ENCODE measurements at places on chromosomes 2 and 18.
A peak's percentile ranks its signal among the peaks of the same experiment; 100 is the strongest.

DNA sequence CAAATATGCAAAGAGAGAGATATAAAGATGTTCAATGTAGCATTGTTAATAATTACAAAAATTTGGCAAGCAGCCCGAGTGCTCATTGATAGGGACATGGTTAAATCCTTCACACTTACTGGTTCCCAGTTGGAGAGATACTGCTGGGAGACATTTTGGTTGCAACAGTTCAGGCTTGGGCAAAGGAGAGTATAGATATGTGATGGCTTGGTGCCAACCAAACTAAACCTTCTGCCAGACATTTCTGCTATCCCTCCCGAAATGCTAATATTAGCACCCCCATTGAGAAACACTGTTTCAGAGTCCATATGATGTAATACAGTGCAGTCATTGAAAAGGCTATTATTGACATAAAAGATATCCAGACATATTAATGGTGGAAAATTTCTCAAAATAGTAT is 11.5 kb downstream of the GEN1 start:
- DNase-seq: no peak

DNA sequence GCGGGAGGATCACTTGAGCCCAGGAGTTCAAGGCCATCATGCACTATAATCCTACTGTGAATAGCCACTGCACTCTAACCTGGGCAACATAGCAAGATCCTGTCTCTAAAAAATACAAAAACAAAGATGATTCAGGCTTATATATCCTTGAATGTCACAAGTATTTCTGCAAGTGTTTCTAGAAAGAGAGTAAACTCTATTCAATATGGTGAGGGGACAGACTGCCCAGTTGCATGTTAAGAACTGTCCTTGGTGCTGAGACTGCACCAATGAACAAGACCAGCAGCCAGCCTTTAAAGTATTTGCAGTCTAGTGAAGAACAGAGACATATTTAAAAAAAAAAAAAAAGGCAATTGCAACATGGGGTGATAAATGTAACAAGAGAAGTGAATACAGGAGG is 16.4 kb downstream of the MAP3K19 start:
- DNase-seq: peak; percentile 40

DNA sequence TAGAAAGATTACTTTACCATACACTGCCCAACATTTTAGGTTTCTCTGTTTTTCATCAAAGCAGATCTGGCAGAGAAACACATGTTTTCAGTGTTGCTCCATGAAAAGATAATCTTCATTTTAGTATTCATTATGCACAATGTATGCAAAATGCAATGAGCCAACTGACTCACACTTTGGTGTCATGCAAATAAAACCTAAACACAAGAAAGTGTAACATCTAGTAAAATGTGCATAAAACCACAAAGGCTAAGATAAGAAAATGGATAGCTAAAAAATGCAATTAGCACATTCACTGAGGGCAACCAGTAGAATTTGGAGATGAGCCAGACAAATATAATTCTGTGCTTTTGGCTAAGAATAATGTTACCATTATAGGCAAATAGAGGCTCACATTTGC is 203.5 kb upstream of the UBE2E3 start:
- DNase-seq: no peak

DNA sequence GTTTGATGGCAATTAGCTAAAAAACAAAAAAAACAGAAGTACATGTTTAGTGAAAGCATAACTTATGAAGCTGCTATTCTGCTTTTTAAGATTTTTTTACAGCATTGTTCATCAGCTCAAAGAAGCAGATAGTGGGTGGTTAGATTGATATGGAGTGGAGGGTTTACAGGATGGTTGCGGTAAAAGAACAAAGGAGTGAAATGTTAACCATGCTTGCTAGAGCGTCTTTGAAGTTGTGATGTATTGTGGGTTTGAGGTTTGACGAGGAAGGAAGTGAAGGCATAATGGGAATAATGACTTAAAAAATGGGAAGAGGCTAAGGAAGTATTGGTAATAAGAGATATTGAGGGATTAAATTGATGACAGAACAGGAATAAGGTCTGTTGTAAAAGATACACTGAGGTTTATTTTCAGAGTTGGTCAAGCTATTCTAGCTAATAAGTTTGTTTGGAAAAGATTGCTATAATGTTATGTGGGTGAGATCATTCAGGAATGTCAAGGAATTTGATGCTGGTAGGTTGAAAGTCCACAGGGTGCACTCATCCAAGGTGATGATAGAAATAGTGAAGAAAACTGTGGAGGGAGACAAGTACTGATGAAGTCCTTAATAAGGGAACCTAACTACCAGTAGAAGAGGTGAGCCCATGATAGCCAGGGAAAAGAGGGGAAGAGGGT is 14.6 kb downstream of the SPOPL start:
- DNase-seq: no peak

DNA sequence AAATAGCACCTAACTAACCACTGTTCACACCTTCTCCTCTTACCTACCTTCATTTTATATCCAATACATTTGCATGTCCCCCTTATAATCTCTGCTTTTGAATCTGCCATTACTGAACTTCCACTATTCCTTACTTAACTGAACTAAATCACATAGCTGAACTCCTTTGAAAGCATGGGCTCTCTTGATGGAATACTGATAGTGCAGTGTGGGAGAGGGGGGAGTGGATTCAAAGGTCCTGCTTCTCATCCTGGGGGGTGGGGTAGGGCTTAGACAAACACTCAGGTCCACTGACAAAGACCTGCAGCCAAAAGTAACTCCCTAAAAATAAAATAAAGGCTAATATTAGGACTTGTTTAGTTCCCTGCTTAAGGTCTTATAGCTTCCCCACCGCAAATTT is 8.6 kb downstream of the MCEE start:
- DNase-seq: no peak

- no peak for DNase-seq
Observed at GRCh38 chr2:209391776-209392401, 32.0 kb upstream of the MAP2 start.

- no peak for DNase-seq
Observed at GRCh38 chr2:177531706-177532105, 139.1 kb downstream of the AGPS start.

DNA sequence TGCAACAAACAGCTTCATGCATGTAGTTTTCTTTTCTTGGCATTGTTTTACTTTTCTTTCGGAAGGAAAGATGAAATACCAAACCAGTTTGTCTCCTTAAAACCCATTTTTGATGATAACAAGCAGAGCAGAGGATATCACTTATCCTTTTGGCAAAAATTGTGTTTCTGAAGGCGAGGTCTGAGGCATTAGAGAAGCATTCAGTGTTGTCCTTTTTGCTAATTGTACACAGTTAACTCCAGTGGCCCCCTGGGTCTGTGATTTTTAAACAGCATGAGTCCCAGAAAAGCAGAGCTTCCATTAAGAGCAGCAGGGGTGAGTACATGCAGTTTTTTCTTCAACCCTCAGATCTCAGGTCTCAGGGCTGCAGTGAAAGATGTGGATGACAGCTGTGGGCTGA is 41.3 kb downstream of the TTC39C start:
- DNase-seq: no peak

- no peak for DNase-seq
Observed at GRCh38 chr2:109448946-109449788, 164.6 kb downstream of the SEPTIN10 start.

DNA sequence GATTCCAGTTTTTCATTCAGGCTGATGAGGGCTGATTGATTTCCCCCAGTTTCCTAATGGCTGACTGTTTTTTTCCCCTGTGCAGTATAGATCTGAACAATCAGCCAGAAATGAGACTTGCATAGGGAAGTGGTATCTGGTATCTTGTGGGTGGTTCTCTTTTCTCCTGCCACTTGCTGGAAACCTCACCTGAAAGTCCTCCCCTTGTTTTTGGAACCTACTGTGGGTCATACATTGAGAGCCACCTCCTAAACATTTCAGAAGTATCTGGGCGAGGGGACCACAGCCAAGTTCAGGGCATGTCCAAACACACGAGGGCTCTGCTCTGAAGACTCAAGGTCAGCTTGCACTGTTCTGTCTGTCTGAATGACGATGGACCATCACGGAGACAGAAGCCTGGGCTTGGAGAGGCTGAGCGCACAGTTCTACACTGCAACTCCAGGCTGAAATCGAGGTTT is 19.3 kb downstream of the ALPK2 start:
- peak; percentile 33 for DNase-seq

GRCh38 chr2:54374591-54375364 is 81.3 kb upstream of the SPTBN1 start:
- no peak for DNase-seq

DNA sequence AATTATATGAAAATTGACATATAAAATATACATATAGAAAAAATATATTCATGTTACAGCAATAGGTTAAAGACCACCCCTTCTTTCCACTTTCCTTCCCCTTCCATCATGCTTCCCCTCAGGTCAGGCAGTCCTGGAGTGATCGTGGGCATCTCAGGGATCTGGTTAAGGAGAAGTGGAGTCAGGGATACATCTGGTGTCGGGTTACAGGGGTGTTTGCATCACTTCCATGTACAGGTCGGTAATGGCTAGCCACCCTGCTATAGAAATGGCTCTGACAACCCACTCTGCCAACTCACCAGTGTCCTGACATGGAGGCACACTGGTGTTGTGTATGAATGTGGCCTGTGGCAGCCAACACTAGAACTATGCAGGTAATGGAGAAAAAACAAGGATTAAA is 36.3 kb upstream of the LGALSL start:
- DNase-seq: no peak

- no peak for DNase-seq
Observed at GRCh38 chr2:238102865-238103264, 2.7 kb downstream of the ESPNL start.

DNA sequence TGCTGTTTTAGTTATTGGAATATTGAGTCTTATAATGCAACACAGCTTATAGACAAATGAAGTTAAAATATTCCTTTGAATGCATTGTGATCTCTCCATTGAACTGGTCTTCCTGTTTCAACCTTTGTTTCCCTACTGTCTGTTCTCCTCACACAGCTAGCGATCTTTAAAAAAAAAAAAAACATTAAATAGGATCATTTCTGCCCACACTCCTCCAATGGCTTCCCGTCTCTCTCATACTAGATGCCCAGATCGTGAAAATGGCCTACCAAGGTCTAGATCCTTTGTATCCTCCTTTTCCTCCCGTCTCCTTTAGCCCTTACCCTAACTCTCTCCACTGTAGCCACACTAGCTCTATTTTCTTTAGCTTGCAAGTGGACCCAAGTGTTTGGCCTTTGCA is 2.4 kb downstream of the FAM171B start:
- DNase-seq: no peak

Measured in GM13976 (cell line).